ENCODE measurements at places on chromosomes 11 and 22. TPM values are rescaled to one million over a fixed set of nuclear protein-coding genes. Genes with fewer than 3 reads are reported as not detected.

Gene RAPSN
- total RNA-seq: 0.42 TPM

DNA sequence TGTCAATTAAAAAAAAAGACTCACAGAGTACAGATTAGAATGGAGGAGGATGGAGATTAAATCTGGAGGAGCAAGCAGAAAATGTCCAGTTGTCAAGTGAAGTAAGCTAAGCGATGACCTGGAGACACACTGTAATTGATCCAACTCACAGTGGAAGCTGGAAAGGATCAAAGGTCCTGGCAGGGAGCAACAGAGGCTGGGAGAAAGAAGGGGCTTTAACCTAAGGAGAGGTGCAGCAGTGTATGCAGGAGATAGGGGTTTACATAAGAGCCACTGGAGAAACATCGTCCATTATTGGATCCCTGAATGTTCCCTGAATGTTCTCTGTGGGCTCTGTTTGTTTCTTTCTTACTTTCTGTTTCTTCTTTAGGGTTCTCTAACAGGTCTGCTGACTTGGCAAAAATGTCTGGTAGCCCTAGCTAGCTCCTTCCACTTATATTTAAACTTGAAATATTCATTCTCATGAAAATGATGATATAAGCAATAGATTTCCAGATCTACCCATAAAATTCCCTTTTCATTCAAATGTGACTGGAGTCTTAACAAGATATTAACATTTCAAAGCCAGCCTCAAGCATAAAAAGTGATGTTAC, 30.1 kb upstream of the CAT start:
- no peak for DNase-seq

DNA sequence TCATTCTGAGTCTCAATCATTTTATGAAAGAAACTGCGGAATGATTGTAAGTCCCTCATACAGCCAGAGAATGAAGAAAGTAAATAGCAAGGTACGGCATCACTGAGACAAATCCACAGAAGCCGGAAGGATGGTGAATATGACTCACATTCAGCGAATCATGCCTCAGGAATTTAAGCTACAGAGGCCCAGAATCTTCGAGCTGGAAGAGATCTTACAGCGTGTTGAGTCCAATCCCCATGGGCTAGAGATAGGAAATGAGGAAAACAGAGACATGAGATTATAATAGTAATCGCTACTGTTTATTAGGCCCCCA, 173.2 kb downstream of the KIF18A start:
- no peak for DNase-seq

DNA sequence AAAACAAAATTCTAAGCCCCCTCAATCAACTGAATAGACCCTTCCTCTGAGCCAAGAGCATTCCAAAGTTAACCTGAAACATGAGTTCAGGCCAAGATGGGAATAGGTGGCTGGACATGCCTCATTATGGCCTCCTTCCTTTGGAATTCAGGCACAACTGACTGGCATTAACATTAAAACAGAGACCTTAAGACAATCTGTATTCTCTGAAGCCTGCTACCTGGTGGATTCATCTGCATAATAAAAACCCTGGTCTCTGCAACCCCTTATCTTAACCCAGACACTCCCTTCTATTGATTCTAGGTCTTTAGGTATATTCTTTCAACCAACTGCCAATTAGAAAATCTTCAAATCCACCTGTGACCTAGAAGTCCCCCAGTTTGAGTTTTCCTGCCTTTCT, 66.3 kb downstream of the JRKL start:
- DNase-seq: no peak

- no peak for DNase-seq
Measured at GRCh38 chr22:30537083-30537731, 9.3 kb downstream of the SEC14L6 start.

- DNase-seq: no peak
Measured at GRCh38 chr22:40453671-40454070, 83.3 kb downstream of the SGSM3 start.

Gene MYO18B
- 3.7 TPM for total RNA-seq

DNA sequence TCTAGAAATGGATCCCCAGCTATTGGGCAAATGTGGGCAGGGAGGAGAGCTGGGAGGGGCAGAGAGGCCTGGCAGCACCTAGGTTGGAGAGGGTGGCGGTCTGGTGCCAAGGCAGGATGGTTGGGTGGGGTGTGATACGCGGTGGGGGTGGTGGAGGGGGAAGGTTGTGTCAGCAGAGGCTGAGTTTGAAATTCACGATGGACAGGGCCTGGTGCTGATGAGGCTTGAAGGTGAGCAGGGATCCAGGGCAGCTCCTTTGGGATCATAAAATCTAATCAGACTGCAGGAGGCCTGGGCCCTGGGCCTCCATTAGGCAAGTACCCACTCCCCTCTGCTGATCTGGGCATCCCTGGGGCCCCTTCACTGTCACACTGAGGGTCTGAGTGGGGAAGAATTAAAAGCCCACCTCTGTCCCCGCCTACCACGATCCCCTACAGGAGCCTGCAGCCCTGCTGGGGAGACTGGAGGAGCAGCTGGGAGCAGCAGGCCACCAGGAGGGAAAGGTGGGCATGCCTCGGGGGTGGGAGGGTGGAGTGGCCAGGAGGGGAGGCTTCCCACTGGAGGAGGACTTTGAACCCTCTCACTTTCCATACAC, 24.0 kb downstream of the IGLL1 start:
- no peak for DNase-seq

DNA sequence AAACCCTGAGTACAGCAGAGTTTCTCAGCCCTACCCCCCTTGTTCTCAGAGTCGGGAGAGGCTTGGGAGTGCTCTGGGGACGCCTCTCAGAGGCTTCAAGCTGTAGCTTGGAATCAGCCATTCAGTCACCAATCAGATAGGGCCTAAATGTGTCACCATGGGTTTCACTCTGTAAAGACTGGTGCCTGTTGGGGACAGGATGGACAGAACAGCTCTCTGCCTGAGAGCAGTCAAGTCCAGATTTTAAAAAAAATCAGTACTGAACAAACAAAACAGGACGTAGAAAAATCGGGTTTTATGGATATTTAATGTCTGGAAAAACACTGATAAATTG, 1.3 kb downstream of the FADD start:
- DNase-seq: no peak

Gene PATE3
- not detected for total RNA-seq

DNA sequence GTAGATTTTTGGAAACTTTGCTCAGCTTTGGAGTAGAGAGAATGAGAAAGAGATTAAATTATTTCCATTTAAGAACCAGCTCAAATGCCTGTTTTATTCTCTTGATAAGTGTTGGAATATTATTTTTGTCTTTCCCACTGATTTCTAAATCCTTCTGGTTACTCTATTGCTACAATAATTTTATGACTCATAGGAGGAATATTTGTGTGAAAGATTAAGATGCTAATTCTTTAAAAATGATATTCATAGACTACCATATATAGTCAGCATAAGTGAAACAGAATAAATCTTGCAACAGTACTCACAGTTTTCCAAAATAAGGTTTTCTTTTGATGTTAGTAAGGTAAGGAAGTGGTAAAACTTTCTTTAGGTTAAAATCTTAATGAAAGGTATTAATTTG, 60.9 kb downstream of the YAP1 start:
- DNase-seq: no peak

- no peak for DNase-seq
Measured at GRCh38 chr11:113159988-113160807, 154.2 kb upstream of the TTC12 start.

Measured in activated naive CD8-positive, alpha-beta T cell treated with anti-CD3 and anti-CD28 coated beads, Interleukin-2, amount 10 ng/mL, durations not matched to agents 7 days and 5 days (primary cell).